Femur (tissue), 1 donor: ENCODE measurements at places on chromosomes 4 and X.

- no peak for DNase-seq
Measured at GRCh38 chrX:12423346-12423745, 285.1 kb downstream of the FRMPD4 start.

GRCh38 chr4:7890635-7891393 is 48.8 kb downstream of the AFAP1 start:
- DNase-seq: no peak

- peak; percentile 53 for DNase-seq
Measured at GRCh38 chr4:103018391-103019307, 856 bp downstream of the SLC9B1 start.

GRCh38 chrX:132171478-132171877 is 43.7 kb upstream of the FRMD7 start:
- DNase-seq: no peak

DNA sequence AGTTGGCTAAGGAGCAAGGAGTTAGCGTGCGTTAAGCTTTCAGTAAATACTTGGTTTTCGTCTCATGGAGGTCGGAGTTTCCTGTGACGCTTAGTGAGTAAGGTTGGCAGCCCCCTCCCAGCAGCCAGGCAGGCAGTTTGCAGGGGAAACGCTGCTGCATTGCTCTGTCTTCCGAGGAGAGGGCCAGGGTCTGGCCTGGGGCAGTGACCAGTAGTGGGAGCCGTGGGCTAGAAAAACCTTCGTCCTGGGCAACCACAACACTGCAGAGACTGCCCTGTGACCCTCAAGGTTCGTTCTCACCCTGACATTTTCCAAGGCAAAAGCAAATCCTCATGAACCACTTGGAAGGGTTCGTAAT is 432 bp downstream of the TMEM175 start:
- no peak for DNase-seq
